ENCODE measurements at places on chromosomes 13 and 19.

- DNase-seq, result peak; percentile 94
Measured at GRCh38 chr19:37251308-37252229, 33.6 kb downstream of the ZNF383 start.

DNA sequence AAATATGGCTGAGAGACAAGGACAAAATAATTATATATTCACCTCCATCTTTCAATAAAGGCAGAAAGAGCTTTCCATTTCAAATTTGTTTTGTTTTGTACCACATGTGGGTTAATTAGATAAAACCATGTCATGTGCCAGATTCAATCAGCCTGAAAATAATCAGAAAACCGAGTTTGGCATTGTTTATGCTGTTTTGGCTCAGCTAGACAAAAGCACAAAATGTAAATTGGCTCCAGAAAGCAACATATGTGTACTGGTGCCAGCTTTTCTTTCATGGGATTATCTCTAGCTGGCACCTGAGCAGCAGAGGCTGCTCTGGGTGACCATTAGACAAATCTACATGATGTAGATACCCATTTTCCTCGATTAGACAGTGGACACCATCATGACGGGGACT is 9.2 kb upstream of the DNAJC15 start:
- no peak for DNase-seq

GRCh38 chr13:107573184-107573583 is 642.2 kb downstream of the LIG4 start:
- no peak for DNase-seq

GRCh38 chr19:16206637-16207036 is 8.9 kb downstream of the AP1M1 start:
- no peak for DNase-seq

GRCh38 chr19:48319647-48320541 is 5.5 kb upstream of the EMP3 start:
- no peak for DNase-seq
